ENCODE measurements at places on chromosomes 16 and 17.

DNA sequence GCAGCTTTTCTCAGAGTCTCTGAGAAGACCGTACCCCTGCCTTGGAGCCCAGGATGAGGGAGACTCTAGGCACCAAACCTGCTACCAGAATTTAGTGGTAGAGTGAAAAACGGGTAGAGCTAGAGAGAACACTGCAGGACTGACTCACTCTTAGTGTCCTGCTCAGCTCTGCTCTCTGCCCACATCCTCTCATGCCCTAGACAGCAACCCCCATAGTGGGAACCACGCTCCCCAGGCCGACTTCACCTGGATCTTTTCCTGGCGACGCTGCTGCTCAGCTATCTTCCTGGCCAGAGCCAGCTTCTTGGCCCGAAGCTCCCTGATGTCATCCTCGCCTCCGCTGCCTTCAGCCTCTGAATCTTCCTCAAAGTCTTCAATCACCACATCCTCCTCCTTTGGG, 26.7 kb downstream of the HIC1 start:
- no peak for DNase-seq

GRCh38 chr16:86429663-86430062, 80.7 kb upstream of the FOXF1 start:
- no peak for DNase-seq

DNA sequence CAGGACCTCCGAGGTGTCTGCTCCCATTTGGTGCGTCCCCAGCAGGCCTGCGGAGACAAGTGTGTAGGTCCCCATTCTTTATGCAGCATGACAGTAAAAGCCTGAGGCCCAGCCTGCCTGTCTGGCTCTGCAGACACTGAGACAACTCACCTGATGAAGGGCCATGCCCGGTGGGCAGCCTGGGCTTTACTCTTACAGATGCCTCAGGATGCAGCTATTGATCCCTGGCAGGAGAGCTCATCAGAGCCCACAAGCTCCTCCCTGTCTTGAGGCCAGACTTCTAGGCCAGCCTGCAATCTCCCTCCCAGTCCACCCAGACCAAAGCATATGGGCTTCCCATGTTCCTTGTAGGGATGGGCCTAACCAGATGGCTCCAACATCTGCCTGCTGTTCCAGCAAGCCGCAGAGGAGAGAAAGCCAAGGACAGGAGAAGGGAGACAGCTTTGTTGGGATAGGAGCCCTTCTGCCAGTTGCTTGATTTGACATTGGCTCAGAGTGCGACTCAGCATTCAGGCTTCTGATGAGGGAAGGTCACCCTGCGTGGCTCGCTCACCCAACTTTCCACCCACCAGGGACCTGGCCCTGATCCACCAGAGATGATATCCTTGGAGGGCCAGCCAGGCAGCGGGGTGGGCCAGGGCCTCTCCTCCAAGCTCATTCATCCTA, 87.5 kb downstream of the SOCS1 start:
- DNase-seq = no peak

GRCh38 chr16:73237601-73238000, 189.7 kb upstream of the ZFHX3 start:
- no peak for DNase-seq

DNA sequence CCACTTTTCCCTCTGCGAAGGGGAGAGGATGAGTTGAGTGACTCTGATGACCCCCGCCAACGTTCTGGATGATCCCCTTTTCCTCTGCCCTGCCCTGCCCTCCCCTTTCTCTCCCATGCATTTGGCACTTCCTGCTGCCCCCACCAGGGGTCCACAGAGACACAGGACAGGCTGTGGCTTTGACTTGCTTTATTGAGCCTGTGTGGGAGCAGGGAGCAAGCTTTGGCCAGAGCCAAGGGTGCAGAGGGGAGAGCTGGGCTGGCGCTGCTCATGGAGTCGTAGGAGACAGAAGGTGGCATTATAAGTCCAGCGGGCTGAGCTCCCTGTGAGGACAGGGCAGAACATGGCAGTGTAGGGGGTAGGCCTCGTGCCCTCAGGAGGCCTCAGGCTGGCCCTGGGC, 1.6 kb downstream of the PPY start:
- DNase-seq = no peak

DNA sequence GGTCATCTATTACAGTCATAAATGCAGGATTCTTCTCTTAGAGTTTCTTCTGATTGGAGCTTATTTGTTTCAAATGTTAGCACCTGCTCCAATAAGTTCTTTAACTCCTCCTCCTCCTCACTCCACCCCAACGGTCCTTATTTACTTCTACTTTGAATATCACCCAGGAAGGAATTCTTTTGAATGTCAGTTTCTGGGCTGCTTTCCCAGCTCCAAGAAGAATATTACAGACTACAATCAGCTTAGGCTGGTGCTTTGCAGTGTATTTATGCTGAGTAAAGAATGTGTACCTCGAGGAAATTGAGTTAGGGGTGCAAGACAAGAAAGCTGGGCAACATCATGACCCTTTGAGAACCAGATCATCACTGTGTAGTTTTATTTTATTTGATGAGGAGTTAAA, 30.8 kb downstream of the MAP3K3 start:
- no peak for DNase-seq

Measured in HS-5 (cell line).